ENCODE measurements at places on chromosomes 12 and 14.

DNA sequence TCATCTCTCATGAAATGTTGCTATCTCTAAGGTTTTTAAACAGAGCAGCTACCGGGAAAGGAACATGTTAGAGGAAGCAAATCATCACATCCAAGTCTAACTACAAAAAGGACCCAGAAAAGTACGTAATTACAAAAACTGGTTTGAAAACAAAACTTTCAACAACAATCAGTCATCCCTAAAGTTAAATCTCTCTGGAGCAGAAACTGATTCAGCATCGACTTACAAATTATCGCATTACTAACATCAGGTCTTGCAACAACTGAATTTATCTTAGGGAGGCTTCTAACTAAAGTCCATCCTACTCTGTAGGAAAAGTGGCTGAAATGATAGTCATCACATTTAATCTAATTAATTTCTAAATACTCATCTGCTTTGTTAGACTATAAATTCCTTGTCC is 137.0 kb downstream of the MED13L start:
- no peak for DNase-seq

- DNase-seq: peak; percentile 70
These were observed 3.7 kb downstream of the REM2 start for GRCh38 chr14:22886500-22887259.

DNA sequence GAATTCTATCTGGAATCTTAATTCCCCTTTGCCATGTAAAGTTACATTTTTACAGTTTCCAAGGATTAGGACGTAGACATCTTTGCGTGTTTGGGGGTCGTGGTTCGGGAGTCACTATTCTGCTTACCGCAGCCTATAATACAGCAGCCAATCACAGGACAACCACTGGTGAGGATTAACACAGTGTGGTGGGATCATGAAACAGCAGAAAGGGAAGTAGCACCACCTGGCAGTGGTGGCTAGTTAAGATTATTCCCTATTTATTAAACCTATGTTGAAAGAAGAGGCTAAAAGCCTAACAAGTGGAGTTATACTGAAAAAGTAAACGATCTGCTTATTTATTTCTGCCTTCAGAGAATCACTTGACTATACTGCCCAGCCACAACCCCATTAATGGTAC is 71.7 kb downstream of the IPO8 start:
- no peak for DNase-seq

DNA sequence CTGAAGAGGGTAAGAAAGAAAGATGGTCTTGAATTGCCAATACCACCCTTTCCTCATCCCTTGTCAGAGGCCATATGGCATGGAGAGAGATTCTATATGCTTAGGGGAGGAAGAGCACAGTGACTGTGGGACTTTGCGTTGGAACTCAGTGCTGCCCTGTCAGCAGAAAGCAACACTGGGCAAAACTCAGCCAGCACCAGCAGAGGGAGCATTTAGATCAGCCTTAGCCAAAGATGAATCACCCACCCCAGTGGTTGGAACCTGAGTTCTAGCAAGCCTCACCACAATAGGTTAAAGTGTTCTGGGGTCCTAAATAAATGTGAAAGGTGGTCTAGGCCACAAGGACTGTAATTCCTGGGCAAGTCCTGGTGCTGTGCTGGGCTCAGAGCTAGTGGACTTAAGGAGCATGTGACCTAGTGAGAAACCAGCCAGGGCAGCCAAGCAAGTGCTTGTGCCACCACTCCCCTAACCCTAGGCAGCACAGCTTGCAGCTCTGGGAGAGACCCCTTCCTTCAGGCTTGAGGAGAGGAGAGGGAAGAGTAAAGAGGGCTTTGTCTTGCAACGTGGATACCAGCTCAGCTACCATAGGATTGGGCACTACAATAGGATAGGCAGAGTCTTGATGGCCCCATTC is 11.4 kb upstream of the BCAT1 start:
- DNase-seq: no peak

DNA sequence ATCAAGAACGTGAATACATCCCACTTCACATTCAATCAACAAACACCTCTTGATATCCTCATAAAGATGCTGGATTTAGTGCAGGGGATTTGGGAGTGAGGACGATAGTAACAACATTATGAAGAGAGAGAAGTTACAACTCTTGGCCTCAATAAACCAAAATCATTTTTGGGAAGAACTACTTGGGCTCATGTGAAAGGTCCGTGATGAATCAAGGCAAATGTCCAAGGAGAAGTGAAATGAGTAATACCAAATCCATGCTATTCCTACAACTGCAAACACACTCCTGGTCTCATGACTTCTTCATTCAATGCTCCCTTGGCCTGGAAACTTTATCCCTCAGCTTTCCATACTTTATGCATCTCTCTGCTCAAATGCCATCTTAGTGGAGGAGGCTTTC is 162.0 kb upstream of the LMNTD1 start:
- no peak for DNase-seq

- no peak for DNase-seq
These were observed 470.6 kb downstream of the BCAT1 start for GRCh38 chr12:24478254-24478653.

GRCh38 chr14:20613094-20614037 is 22.2 kb upstream of the RNASE12 start:
- peak; percentile 96 for DNase-seq

DNA sequence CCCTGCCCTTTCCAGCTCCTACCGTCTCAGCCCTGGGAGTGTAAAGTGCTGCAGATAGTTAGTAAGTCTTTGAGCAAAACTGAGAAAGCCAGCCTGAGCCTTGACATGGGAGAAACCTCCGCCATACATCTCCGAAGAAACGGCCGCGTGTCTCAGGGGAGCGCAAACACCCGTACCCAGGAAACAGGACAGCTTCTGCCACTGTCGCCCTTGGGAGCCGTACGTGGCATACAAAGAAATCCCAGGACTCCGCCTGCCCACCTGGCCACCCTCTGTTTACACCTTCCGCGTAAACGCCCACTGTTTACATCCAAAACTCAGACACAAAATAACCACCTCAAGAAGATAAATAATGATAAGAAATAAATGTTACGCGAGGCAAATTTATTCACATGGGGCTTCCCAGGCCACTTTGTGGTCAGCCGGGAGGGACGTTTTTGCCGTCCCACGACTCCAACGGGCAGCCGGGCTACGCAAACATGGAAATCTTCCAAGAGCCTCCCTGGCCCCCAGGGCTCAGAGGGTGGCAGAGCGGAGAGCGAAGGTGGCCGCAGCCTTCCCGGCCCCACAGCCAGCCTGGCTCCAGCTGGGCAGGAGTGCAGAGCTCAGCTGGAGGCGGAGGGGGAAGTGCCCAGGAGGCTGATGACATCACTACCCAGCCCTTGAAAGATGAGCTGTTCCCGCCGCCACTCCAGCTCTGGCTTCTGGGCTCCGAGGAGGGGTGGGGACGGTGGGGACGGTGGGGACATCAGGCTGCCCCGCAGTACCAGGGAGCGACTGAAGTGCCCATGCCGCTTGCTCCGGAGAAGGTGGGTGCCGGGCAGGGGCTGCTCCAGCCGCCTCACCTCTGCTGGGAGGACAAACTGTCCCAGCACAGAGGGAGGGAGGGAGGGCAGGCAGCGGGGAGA is at the start of gene BDKRB2:
BDKRB2 (plus strand) TSS at position 689 of the 908 bp plus-strand sequence. CDS start 32,269 bp downstream, outside the sequence.
- peak; percentile 89 for DNase-seq

- DNase-seq: no peak
These were observed 50.8 kb upstream of the PIWIL1 start for GRCh38 chr12:130286741-130287440.

GRCh38 chr12:98743362-98743953 is 98.4 kb downstream of the APAF1 start:
- peak; percentile 5 for DNase-seq

DNA sequence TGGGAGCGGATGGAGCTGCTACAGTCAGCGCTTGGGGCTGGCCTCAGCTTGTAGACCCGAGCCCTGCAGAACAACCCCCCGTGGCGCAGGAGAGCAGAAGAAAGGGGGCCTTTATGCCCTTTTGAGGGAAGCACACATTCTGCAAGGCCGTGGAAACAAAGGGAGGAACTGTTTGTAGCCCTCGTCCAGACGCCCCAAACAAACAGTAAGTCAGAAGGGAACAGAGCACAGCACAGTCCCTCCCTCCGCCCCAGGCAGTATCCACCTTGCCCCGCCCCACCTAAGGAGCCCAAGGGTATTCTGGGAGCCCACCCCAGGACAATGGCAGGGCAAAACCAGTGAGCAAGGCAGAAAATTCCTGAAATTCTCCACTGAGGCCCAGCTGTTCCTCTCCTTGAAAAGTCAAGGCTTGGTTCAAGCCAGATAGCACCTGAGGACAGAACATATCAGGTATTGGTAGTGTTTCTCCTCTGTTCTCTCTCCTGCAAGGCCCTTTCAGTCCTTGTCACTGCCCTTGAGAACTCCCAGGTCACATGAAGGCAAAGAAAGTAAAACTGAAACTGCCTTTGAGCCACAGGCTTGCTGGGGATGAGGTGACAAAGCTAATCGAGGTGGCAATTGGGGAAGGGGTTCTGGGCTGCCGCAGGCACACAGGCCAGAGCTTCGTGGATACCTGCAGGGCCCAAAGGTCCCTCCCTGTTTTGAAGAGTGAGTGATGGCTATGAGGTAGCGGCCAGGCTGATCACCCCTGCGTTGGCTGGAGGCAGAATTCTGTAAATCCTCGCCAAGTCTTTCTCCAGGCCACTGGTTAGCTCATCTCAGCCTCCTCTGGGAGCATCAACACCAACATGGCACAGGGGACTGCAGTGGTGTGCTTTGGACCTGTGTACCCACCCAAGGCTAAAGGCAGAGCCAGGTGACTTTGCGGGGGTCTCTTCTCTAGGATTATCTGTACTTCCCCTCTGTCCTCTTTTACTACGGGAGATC is 499 bp downstream of the DGLUCY start:
- DNase-seq: peak; percentile 93

DNA sequence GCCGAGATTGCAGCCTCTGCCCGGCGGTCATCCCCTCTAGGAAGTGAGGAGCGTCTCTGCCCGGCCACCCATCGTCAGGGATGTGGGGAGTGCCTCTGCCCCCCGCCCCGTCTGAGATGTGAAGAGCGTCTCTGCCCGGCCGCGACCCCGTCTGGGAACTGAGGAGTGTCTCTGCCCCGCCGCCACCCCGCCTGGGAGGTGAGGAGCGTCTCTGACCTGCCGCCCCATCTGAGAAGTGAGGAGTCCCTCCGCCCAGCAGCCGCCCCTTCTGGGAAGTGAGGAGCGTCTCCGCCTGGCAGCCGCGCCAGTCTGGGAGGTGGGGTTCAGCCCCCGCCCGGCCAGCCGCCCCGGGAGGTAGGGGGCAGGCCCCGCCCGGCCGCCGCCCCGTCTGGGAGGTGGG is 544.0 kb downstream of the CCER1 start:
- no peak for DNase-seq

DNA sequence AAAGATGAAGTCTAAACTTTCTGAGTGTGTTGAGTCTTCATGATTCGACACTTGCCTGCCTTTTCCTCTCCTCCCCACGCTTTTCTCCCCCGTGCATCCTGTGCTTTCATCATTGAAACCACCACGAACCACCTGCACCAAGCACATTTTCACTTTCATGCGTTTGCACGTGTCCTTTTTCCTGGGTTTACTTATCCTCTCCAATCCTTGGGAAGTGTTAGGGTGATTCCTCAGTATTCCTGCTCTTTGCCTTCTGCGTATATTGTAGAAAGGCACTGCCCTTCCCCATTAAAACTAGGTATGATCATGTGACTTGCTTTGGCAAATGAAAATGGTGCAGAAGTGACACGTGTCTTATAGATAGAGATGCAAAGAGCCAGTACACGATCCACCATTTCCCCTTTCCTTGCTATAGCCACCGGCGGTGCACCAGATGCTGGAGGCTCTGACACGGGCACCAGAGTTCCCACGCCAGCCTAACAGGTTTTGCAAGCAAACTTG is 106.6 kb downstream of the BRMS1L start:
- no peak for DNase-seq

GRCh38 chr12:32777159-32777558 is 21.5 kb upstream of the YARS2 start:
- DNase-seq: no peak

- no peak for DNase-seq
These were observed 18.7 kb upstream of the OASL start for GRCh38 chr12:121057794-121058193.

GRCh38 chr14:35213143-35213788 is 78.9 kb upstream of the PSMA6 start:
- no peak for DNase-seq

DNA sequence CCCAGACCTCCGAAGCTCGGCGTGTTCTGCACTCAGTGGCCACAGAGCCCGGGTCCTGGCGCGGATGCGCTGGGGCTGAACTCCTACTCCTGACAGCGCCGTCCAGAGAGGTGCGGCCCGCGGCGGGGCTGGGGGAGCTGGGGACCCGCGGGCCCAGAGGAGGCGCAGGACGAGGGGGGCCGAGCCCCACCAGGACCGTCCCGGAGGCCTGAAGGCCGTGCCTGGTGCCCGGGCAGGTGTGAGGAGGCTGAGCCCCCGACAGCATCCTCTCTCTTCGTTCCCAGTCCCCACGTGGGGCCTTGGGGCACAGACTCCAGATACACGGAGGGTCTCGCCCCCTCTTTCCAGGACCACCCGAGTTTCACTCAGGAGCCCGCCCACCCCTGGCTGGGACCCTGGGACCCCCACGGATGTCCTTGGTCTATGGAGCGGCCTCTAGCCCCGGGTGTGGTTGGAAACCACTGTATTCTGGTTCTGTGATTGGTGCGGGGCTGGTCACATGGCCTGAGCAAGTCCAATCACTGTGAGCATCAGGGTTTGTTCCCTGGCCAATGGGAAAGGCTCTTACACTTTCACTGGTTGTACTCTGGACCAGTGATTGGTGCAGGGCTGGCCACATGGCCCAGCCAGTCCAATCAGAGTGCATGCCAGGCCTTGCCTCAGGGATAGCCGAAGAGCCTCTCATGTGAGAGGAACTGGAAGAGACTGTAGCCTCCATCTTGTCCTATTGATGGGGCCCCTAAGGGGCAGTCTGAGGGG is 217.6 kb upstream of the SFSWAP start:
- DNase-seq: no peak

GRCh38 chr14:30990770-30991169 is 34.7 kb upstream of the AP4S1 start:
- no peak for DNase-seq

DNA sequence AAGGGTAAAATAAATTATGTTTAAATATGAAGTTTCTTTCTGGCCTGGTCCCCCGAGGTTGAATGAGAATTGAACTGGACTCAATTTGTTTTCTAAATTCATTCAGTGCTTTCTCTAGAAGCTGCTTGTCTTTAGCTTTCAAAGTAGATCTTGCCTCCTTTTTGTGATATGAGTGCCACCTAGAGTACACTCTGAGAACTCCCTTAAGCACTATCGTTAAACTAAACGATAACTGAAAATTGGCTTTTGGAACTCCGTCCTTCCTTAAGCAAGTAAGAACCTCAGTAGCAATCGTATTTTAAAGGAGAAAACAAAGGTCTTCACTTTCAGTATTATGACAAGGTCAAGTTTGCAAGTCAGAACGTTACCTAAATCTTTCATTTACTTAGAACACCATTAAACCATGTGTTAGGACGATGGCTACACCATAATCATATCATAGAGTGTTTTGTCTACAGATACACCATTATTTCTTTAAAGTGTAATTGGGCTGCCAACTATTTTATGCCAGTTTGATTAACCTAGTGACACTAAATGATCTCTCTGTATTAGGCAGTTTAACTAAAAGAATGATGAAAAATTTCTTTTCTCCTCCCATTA is 364.8 kb downstream of the SNAPC1 start:
- DNase-seq: peak; percentile 52
